ENCODE measurements at places on chromosomes 5 and 9.

DNA sequence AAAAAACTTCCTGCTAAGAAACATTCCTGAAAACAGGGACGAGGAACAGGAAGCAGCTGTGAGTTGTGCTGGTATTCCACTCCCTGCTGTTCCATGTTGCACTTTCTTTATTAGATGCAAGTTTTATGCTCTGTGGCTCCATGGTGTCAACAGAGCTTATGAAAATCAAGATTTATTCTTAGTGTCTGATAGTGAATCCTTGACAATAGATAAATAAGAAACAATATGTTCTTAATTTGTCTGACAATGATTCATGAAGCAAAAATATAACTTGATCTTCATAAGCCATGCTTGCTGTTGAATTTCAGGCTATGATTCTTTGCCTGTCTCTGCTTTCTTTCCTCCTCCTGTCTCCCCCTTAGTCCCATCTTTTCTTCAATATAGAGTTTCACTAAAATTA lies 119.6 kb downstream of the DROSHA start:
- DNase-seq = no peak

DNA sequence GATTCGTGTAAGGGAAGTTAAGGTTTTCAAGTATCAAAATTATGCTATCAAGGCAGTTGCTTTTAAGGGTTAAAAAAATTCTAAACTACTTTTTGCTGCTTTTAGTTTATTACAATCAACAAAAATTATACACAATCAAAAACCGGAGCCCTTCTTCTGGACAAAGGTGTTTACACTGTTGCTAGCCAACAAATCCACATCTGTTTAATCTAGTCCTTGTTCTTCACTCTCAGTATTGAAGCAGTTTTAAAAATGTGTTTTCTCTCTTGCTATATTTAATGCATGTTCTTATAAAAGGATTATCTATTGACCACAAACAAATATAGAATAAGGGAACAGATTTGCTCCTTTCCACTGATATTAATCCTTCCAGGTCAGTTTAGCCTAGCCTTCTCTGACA lies 2.5 kb downstream of the FEM1C start:
- no peak for DNase-seq

GRCh38 chr5:27489701-27490100 lies 451.3 kb upstream of the CDH9 start:
- DNase-seq = no peak

DNA sequence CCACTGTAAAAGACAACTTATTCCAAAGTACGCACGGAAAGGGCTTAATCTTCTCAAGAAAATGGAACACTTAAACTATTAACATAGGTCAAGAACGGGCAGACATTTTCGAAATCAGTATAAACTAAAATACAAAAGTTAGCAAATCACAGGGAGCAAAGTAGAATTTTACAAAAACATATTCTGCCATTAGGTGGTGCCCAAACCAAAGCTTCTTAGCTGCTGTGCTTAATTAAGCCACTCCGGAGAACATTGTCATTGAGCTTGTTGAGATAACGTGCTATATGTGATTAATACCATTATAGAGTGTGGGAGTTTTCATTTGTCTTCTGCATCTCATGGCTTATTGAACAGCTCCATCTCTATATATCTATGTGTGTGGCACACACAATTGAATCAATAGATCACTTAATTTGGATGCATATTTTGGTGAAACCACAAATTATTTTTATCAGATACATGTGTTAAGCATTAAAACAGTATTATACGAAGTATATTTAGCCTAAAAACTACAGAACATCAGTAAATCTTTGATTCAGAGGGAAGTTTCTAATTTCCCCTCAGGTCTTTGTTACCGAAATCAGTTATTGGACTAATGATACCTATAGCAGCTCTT lies 23.4 kb downstream of the UBLCP1 start:
- peak; percentile 34 for DNase-seq

- no peak for DNase-seq
These were observed 91.1 kb upstream of the TLE4 start for GRCh38 chr9:79480639-79481038.

Measured in putamen (tissue), 1 donor.